ENCODE measurements at places on chromosomes 2 and 18. TPM values are rescaled to one million over a fixed set of nuclear protein-coding genes. Genes with fewer than 3 reads are reported as not detected.
A peak's percentile ranks its signal among the peaks of the same experiment; 100 is the strongest.

- no peak for DNase-seq
Observed at GRCh38 chr2:161842736-161843433, 218.7 kb downstream of the SLC4A10 start.

DNA sequence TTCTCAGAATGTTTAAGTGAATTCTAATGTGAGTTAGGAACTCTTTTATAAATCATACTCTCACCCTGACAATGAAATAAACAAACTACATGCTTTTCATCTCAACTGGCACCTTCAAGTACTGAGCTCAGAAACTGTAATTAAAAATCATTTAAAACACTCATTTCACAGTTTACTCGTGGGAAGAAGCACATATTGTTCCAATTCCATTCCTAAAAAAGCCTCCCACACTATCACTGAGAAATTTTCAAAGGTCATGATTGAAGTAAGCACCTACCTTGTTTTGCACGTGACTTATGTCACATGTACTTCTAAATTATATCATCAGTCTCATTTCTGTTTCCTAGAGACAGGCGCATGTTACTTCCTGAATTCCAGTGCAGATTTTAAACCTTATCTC is 678.1 kb upstream of the SLC8A1 start:
- no peak for DNase-seq

- DNase-seq: no peak
Observed at GRCh38 chr2:42562474-42563144, 5.8 kb upstream of the MTA3 start.

GRCh38 chr2:86518481-86518880 is 44.8 kb downstream of the CHMP3 start:
- DNase-seq: no peak

DNA sequence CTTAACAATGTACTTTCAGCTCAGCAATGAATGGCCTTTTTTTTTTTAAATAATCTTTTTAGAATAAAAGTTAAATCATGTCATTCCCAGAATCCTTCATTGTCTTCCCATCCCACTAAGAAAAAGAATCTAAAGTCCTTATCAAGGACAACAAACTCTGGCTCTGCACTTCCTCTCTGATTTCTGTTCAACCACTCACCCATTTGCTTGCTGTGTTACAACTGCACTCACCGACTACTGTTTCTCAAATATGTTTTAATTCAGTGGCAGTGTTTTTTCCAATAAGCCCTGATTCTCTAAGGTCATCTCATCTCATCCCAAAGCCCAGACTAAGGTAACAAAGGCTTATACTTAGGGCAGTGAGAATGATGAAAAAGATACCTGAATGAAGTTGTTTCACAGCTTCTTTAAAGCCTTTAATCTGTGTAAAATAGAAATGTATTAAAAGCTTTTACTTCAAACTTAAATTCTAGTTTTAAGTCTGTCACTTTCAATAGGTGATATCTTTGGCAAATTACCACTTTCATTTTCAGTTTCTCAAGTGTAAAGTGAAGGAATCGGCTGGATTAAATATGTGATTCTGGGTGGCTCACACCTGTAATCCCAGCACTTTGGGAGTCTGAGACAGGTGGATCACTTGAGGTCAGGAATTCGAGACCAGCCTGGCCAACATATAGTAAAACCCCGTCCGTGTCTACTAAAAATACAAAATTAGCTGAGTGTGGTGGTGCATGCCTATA is 87.6 kb downstream of the RBBP8 start:
- DNase-seq: no peak

DNA sequence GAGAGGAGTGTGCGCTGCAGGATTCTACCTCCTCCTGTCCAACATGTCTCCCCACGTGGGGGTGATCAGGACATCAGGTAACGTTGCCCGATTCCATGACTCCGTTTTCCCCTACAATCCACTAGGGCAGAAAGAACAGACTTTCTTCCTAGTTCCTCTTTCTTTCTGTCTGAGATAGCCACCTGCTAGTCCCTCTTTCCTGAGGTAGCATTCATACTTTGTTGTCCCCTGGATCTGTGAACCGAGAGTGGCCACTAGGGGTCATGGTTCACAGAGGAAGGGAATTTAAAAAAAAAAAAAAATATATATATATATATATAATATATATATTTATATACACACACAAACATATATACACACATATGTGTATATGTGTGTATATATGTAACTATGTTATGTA is 210.0 kb upstream of the ZNF521 start:
- DNase-seq: no peak

- no peak for DNase-seq
Observed at GRCh38 chr2:42495234-42495581, 1.4 kb upstream of the KCNG3 start.

GRCh38 chr2:85705680-85706039 is 11.5 kb downstream of the GNLY start:
- DNase-seq: no peak

- no peak for DNase-seq
Observed at GRCh38 chr18:63850636-63851035, 36.9 kb upstream of the SERPINB2 start.

GRCh38 chr2:127649100-127649611 is 3.2 kb downstream of the GPR17 start:
- no peak for DNase-seq

DNA sequence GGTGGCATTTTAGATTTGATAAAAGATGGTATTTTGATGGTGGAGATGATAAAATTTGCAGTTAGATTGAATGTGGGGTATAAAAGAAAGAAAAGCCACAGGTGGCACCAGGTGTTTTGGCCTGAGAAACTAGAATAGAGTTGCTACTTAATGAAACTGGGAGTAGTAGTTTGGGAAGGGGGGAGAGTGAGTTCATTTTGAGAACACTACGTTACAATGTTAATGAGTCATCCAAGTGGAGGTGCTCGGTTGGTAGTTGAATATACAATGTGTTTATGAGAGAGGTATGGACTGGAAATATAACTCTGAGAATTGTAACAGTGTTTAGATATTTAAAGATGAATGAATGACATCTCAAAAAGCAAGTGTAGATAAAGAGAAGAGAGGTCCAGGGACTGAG is 26.4 kb downstream of the EPG5 start:
- no peak for DNase-seq

DNA sequence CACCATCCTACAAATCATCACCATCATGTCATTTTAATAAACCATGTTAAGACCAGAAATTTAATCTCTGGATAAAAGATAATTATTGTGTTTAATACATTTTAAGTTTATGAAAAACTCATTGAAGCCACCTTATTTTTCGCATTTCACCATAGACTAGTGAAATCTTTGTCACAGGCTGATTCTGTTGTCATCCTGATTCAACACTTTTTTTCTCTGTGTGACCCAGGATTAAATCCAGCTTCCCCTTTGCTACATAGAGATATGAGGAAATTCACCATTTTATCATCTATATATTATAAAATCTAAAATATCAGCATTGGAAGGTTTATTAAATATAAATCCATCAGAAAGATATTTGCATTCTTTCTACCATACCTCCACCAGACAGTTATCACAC is 29.2 kb upstream of the MRO start:
- DNase-seq: no peak

DNA sequence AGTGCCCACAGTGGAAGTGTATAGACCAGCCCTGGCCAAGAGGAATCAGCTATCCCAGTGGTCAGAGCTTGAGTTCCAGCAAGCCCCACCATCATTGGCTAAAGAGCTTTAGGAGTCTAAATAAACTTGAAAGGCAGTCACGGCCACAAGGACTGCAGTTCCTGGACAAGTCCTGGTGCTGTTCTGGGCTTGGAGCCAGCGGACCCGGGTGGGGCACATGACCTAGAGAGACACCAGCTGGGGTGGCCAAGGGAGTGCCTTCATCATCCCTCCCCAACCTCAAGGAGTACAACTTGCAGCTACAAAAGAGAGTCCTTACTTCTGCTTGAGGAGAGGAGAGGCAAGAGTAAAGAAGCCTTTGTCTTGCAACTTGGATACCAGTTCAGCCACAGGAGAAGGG is 439.8 kb upstream of the TMEFF2 start:
- DNase-seq: no peak

DNA sequence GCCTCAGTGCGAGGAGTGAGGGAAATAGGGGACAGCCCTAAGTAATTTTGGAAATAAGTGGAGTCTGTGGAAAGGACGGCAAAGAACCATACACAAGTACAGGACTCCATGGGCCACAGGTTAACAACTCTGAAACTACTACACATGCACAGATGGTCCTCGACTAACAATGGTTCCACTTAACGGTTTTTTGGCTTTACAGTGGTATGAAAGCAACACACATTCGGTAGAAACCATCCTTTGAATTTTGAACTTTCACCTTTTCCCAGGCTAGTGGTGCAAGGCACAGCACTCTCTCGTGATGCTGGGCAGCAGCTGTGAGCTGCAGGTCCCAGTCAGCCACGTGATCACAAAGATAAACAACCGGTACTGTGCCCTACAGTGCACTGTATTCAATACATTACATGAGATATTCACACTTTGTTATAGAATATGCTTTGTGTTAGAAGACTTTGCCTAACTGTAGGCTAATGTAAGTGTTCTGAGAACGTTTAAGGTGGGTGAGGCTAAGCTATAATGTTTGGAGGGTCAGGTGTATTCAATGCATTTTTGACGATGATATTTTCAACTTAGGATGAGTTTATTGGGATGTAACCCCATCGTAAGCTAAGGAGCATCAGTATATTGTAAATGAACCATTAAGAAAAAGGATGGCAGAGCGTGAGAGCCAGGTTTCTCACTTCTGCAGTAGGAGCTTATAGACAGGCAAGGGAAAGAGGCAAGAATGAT is 44.6 kb downstream of the TBC1D8 start:
- no peak for DNase-seq

DNA sequence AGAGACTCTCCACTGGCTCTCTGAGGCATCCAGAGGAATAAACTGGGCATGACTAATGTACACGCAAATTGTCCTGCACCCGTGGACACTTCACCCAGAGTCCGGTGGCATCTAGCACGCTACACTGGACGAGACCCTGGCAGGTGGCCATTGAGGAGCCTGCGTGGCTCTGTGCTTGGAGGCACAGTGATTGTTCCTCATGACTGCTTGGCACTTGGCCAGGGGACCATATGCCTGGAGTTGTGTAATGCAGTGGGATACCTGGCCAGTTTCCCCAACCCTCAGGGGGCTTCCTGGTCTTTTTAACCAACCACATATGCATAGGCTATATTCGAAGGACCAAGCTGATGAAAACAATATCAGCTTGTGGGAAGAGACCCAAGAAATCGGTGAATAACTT is 66.6 kb downstream of the MTCL1 start:
- DNase-seq: no peak

- peak; percentile 55 for DNase-seq
Observed at GRCh38 chr2:43343573-43344304, 117.3 kb upstream of the ZFP36L2 start.

- DNase-seq: peak; percentile 34
Observed at GRCh38 chr2:209423562-209424198, at the start of gene MAP2. Gene MAP2 (plus strand): TSS chr2:209424047. CDS start chr2:209653171, 229,124 bp downstream.

GRCh38 chr2:25281522-25281921 is 60.2 kb downstream of the DNMT3A start:
- no peak for DNase-seq

DNA sequence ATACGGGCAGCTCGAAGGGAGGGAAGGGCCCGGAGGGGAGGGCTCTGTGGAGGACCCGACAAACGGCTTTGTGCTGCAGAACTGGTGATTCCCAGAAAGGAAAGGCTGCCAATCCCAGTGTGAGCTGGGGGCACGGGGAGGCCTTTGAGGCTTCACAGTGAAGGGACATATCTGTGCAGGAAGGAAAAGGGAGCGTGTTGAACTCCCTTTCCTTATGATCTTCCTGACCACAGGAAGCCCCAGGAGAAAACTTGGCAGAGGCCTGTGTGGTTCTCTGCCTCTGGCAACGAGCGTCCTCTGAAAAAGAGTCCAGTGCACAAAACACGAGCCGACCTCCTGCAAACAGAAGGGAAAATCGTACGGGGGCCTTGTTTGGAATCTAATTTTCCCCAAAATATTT is 683.5 kb upstream of the SALL3 start:
- no peak for DNase-seq

- no peak for DNase-seq
Observed at GRCh38 chr2:149006883-149007543, 31.5 kb upstream of the LYPD6B start.

DNA sequence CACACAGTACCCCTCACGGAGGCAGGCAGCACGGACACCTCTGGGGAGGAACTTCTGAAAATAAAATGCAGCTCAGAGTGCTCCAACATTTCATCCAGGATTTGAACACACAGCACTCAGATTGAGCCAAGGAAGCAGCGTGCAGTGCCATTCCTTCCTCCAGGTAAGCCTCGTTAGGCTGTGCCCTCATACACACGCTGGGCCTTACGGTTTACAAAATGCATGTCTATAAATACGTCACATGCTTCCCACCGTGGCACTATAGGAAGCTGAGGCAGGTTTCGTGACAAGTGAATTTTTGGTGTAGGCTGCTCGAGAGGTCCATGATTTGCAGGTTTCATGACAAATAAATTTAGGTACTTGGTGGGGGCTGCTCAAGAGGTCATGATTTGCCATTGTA is 131.2 kb downstream of the MYT1L start:
- no peak for DNase-seq

UGT1A7 gene
- total RNA-seq: not detected

SERPINB2 gene
- 0.50 TPM for total RNA-seq

L3MBTL4 gene
- total RNA-seq: 8.4 TPM

ARPC2 gene
- 384 TPM for total RNA-seq

ANKZF1 gene
- total RNA-seq: 15.7 TPM

C2orf15 gene
- 1.3 TPM for total RNA-seq

SNED1 gene
- 18.0 TPM for total RNA-seq

SCN9A gene
- 7.0 TPM for total RNA-seq

PSTPIP2 gene
- total RNA-seq: 17.0 TPM

PECR gene
- 26.1 TPM for total RNA-seq

Measured in omental fat pad (tissue), 4 donors.